AG08396 (cell line): ENCODE measurements at places on chromosomes 11 and 22.

GRCh38 chr22:37229805-37230672 is 14.0 kb downstream of the RAC2 start:
- no peak for DNase-seq

- no peak for DNase-seq
Measured at GRCh38 chr22:38163844-38164550, 17.6 kb downstream of the PLA2G6 start.

DNA sequence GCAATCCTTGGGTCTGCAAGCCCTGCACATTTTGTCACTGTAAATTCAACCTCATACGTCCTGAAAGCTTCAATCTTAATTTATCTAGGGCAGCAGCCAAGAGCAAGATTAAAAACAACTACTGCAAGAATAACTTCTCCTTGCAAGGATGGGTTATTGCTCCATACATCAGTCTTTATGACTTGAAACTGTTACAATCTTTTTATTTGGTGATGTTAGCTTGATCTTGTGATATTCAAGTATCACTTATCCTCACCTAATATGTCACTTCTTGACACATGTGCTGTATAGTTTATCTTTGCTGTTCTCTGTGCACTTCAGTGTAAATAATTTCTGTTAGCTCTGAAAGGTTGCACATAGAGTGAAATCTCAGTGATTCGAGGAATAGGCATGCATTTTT is 14.7 kb upstream of the APLP2 start:
- no peak for DNase-seq

- DNase-seq = peak; percentile 71
Measured at GRCh38 chr11:2382936-2383851, 6.1 kb downstream of the CD81 start.

DNA sequence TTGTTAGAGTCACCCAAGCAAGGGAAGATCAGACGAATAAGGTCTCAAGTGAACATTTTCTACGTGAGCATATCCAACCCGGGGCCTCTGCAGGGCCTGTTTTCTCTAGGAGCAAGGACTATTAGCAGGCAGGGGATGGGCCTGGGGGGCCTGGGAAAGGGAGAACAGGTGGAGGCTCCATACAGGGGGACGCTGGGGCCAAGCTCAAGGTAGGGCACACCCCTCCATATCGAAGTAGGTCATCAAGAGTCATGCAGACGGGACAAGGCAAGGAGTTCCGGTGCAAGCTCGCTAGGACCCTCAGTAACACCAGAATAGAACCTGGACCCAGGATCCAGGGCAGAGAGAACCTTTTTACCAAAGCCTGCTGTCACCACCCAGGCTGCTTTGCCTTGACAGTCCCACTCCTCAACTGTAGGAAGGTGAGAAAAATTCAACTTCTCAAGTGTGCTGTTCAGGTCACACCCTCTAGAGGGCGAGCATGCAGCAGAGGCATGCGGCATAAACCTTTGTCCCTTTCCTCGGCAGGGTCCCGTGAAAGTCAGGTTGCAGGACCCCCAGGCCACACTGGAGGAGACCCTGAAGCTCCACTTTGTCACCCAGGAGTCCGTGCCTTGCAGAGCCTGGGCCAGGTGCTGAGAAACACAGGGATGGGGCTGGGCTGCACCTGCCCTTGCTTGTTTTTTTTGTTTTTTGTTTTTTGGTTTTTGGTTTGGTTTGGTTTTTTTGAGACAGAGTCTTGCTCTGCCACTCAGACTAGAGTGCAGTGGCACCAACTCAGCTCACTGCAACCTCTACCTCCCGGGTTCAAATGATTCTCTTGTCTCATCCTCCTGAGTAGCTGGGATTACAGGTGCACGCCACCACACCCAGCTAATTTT is 8.6 kb upstream of the APOBEC3B start:
- DNase-seq = peak; percentile 60

- peak; percentile 75 for DNase-seq
Measured at GRCh38 chr22:27105142-27106025, 448.0 kb downstream of the MIAT start.

GRCh38 chr11:73390601-73391565 is 14.7 kb downstream of the RELT start:
- no peak for DNase-seq

DNA sequence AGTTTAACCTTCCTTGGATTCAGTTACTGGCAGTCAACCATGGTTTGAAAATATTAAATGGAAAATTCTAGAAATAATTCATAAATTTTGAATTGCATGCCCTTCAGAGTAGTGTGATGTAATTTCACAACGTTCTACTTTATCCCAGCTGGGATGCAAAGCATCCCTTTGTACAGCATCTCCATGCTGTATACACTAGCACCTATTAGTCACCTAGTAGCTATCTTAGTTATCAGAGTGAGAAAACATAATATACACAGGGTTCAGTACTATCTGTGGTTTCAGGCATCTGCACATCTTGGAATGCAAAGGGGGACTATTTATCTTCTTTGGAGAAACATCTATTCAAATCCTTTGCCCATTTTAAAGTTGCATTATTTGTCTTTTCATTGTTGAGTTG is 30.8 kb downstream of the CBL start:
- DNase-seq = peak; percentile 25
